ENCODE measurements at places on chromosomes 5 and 9. TPM values are rescaled to one million over a fixed set of nuclear protein-coding genes. Genes with fewer than 3 reads are reported as not detected.
A peak's percentile ranks its signal among the peaks of the same experiment; 100 is the strongest.

ARHGEF28 gene
- 151 TPM for total RNA-seq

CTXN3 gene
- total RNA-seq = not detected

CFAP157 gene
- total RNA-seq = not detected

CDHR2 gene
- total RNA-seq = under 0.01 TPM

SNCB gene
- total RNA-seq = 1.4 TPM

ADAMTS16 gene
- not detected for total RNA-seq

CAST gene
- 204 TPM for total RNA-seq

MAP1B gene
- total RNA-seq = 134 TPM

DNA sequence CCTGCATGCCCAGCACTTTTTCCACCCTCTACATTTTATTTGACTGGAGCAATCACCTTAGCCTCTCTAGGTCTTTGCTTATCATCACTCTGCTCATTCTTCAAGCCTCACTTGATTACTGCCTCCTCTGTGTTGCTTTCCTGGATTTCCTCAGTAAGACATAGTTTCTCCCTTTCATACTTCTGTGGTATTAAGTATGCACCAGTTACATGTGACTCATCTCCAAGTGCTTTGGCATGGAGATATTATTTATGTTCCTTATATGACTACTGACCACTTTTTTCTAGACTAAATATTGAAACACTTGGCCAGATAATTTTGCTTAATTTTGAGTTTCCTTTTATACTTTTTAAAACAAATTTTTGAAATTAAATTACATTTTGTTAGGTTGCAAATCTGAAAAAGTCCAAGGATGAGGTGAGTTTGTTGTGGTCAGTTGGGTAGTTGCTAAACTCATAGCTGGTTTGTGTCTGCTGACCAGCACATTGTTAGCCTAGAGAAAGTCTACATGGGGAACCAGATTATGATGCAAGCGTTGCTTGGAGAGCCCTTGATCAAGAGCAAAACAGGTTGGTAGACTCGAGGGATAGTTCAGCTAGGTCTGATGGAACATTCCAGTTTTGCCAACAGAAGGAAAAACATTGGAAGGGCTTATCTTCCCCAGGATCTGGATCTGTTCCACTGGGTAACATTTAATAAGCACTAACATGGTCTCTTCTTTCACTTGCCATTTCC is 140.2 kb downstream of the TMC1 start:
- DNase-seq = no peak

DNA sequence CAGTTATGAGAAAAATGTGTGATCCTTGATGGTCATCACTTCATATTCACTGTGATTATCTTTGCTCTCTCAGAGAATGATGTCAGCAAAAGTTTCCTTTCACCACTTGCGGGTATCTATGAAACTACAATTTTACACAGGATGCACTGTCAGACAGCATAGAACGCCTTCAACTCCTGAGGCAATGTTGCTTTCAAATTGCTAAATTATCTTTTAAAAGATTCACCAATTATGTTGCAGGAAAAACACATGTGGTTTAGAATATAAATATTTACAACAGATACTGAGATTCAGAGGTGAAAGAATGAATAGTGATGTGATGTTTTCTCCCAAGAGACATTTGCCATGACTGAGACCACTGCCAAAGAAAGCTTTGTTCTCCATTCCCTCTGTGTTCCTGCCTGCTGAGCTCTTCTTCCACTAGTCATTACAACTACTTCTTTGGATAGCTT is 879.8 kb upstream of the DMAC1 start:
- no peak for DNase-seq

GRCh38 chr9:116497095-116497890 is 189.8 kb upstream of the TRIM32 start:
- no peak for DNase-seq

DNA sequence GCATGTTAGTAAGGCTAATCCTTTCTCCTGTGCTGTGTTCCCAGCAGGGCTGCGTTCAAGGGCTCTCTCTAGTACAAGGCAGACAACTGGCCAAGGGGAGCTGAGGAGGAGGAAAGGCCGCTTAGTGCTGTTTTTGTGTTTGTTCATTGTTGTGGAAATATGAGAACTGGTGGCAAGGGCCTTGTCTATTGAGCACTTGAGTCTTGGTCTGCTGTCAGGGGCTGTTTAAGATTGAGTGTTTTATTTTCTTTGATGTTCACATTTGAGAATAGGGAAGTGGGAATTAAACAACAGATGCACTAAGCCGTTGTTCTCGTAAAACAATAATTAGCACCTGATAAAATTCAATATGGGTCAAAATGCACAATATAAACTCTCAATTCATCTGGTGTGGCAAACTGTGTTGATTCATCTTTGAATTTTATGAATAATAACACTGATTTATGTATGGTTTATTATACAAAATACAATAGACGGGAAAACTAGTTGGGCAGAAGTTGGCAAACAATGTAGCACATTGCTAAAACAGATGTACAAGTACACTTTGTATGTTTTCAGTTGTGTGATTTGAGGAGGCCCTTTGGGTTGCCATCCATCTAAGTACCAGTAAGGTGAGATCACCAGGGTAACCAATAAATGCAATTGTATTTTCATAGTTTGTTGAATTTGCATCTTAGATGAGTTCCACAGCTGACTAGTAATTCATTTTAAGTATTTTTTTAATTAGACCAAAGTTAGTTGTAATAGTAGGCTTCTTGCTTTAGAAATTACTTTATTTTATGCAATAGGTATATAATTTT is 97.6 kb upstream of the GRHPR start:
- no peak for DNase-seq

DNA sequence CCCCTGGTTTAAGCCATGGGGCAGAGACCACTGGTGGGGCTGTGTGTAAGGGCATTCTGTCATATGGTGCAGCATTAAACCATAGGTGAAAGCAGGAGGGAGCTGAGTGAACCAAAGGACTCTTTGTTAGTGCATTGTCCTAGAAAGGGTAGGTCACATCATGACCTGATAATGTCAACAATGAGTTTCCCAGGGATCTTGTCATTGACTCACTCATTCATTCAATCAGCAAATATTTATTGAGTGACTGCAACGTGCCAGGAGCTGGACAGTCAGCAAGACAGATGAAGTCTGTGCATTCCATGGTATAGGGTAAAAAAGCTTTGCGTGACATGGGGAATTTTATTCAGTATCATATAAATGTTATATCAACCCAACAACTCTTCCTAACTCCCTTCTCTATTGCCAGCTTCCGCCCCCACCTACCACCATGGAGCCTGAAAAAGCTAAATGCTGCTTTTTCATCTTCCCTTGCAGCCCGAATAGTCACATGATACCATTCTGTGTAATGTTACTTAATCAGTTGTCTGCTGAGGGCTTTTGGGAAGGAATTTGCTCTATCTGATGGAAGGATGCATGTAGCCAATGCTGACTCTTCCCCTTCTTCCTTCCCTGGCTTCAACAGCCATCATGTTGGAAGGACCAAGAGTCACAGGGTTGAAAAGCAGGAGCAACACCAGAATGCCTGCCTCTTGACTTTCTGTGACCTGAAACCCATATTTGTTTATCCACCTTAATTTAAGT is 11.5 kb upstream of the OTULINL start:
- no peak for DNase-seq

GRCh38 chr9:89277454-89277853 is 33.5 kb upstream of the CKS2 start:
- no peak for DNase-seq

DNA sequence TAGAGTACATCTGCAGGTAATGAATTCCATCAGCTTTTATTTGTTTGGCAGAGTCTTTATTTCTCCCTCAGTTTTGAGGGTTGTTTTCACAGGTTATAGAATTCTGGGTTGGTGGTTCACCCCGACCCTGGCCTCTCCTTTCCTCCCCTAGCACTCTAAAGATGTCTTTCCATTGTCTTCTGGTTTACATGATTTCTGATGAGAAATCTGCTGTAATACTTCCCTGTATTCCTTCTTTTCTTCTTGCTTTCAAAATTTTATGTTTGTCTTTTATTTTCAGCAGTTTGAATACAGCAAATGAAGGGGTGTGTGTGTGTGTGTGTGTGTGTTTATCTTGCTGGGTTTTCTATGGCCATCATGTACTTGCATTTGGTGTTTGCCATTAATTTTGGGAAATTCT is 312.0 kb upstream of the RPS23 start:
- DNase-seq = no peak

- DNase-seq = no peak
Observed at GRCh38 chr5:115484368-115484767, 60.2 kb downstream of the FEM1C start.

DNA sequence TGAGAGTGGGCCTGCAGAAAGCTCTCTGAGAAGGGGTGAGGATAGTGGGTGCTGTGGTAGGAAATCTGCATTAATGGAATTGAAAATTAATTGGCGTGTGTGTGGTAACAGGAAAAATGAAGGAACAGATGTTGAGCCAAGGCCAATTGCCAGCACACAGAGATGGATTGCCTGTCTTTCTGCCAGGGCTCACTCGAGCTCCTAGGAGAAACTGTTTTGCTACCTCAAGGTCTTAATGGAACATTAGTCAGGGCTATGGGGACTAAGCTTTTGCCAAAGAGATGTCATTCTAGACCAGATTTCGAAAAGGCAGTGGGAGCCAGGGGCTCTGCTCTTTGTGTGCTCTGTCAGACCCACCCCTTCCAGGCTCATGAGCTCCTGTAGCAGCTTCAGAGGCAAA is 124.0 kb upstream of the EFNA5 start:
- no peak for DNase-seq

DNA sequence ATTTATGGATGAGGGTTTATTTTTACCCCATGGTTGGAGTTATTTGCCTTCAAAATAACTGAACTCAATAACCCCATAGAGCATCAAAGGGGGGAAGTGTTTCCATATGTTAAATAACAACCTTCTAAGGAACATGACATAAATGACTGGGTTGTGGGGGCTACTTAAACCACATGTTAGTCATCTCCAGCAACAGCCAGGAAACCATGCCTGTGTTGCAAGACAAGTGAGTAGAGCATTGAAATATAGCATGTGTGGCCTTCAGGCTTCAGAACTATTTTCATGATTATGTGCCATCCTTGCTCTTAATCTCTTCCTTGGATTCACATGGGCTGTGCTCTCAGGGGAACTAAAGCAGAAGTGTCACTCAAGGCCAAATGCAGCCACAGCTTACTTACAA is 431.2 kb downstream of the AGTPBP1 start:
- DNase-seq = no peak

DNA sequence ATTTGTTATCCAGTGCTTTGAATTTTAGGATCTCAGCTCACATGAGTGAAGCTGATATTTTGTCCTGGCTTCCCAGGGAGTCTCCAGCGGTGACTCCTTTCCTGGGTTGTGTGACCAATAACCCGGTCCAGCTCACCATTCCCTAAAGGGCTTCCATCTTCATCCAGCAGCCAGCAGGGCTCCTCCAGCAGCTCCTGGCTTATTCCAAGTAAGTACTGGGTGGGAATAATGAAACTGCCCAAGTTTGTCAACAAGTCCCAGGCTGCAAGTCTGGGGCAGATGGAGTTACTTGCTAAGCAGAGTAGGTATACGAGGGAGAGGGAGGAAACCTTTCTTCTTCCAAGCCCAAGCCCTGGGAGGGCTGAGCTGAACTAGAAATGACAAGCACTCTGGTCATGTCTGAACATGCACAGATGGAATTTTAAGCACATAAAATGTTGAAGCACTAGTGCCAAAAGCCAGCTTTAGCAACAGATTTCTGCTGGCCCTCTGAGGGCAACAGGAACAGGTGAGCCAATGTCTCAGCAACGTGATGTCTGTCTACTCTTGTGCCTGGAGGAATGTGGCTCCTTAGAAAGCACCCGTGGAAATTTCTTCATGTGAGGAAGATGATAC is 153.7 kb upstream of the DAPK1 start:
- DNase-seq = no peak

GRCh38 chr5:107807431-107807830 is 136.7 kb upstream of the EFNA5 start:
- DNase-seq = no peak

GRCh38 chr5:81420039-81420667 is 26.2 kb upstream of the ACOT12 start:
- DNase-seq = peak; percentile 84

- DNase-seq = no peak
Observed at GRCh38 chr5:78507531-78507930, 141.0 kb downstream of the LHFPL2 start.

- DNase-seq = no peak
Observed at GRCh38 chr5:14996997-14997396, 125.4 kb upstream of the ANKH start.

DNA sequence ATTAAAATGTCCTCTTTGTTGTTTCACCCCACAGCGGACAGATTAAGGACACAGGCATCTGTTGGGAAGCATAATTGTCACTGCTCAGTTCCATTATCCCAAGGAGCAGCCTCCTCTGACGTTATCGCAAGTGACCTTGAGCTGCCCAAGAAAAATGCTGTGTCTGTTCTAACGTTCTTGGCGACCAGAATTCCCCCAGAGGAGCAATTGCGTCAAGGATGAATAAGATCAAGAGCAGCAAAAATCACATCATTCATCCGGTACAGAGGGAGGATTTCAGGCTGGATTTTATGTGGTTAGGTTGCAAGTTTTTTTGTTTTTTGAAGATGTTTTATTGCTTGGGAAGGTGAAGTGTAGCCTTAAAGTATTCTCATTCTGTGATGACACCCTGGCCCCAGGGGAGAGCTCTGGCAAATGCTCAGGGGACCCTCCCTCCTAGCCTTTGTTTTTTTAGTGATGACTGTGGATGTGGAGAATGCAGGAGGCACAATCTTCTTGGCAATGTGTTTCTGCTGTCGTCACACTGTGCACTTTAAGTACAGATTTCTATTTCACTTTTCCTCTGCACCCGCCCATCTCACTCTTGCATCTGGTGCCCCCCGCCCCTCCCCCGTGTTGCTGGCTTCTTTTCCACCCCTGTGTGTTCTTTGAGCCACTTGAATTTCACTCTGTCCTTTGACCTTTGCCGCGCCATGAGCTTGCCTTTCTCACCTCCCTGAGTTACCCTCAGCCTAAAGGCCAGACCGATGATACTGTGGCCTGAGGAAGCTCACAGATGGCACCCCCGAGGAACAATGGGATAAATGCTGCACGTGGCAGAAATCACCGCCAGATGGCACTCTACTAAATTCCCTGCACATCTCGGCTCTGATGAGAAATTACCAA is 308.5 kb downstream of the RAB3C start:
- peak; percentile 80 for DNase-seq

DNA sequence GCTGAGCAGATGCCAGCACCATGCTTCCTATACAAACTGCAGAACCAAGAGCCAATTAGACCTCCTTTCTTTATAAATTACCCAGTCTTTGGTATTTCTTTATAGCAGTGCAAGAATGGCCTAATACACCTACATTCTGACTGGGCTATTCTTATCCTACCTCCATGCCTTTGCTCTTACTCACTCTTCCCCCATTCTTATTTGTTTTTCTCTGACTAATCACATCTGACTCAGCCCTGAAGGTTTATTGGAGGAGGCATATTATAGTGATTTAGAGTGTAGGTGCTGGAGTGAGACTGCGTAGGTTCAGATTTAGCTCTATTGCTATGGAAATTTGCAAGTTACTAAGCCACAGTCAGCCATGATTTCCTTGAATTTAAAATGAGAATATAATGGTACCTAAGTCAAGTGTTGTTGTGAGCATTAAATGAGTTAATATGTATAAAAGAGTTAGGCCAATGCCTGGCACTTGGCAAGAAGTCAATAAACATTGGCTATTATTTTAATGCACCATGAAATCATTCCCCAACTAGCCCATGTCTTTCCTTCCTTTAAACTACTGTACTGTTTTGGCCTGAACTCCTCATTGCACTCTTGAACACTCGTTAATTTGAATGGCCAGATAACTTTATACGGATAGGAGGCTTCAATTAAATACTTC is 531.2 kb upstream of the ZNF608 start:
- DNase-seq = peak; percentile 90

- DNase-seq = no peak
Observed at GRCh38 chr9:105883847-105884246, 189.5 kb downstream of the TMEM38B start.

Data from dermis blood vessel endothelial cell (primary cell).